ENCODE measurements at places on chromosomes 5 and 9. TPM values are rescaled to one million over a fixed set of nuclear protein-coding genes. Genes with fewer than 3 reads are reported as not detected.

DNA sequence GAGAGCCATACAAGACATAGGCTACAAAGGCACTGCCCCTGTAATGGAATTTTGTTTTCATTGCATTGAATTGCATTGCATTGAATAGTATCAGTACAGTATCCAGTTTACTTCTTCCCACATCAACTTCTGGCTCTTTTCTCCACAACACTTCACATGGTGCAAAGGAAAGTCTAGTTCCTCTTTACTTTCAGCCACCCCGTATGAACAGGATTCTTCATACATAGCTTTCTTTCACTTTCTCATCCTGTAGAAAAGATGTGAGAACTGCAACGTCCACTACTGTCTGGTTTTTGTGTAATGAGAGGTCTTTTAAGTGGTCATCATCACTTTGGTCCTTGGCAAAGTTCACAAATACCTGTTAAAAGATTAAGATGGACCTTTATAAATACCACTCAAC is 20.2 kb downstream of the NIPSNAP3B start:
- DNase-seq: no peak

GRCh38 chr9:113547501-113547900 is 84.0 kb downstream of the RGS3 start:
- no peak for DNase-seq

DNA sequence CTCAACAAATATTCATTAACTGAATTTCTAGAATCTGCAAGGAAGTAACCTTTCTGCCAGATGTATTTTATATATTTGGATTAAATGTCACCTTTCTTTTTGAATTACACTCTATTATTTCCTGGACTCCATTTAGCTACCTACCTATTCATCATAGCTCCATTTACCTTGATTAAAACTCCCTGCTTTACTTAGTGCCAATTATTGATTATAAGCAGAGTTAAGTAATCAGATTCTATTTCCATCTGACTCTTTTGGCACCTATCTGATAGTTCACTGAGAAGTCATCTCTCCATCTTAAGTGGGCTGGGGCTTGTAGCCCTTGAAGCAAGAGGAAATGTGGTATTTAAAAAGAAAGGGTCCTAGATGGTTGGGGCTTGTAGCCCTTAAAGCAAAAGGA is 88.6 kb downstream of the TRPM3 start:
- DNase-seq: no peak

GRCh38 chr9:117044241-117044640 is 357.1 kb downstream of the TRIM32 start:
- DNase-seq: no peak

GRCh38 chr5:160846642-160847041 is 5.4 kb downstream of the ATP10B start:
- no peak for DNase-seq

DNA sequence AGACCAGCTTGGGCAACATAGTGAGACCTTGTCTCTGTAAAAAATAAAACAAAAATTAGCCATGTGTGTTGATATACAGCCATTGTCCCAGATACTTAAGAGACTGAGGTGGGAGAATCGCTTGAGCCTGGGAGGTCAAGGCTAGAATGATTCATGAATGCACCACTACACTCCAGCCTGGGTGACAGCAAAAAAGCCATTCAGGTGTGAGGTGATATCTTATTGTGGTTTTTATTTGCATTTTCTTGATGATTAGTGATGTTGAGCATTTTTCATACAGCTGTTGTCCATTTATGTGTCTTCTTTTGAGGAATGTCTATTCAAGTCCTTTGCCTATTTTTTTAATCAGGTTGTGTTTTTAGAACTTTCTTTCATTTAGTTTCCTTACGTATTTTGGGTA is 23.2 kb downstream of the MTAP start:
- no peak for DNase-seq

DNA sequence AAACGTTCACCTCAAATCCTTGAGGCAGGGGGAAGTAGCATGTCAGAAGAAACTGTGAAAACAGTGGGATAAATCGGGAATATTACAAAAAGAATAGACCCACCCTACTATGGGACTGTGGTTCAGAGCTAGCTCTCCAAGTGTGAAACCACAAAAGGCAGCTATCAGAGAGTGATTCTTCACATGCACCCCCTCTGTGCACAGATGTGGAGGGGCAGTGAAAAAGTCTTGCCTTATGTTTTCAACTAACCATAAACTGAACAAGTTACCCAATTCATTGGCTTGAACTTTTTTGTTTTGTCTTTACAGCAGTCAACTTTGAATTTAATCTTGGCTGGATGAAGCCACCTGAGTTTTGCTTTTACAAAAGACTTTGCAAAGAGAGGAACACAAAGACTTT is 98.8 kb upstream of the NR4A3 start:
- no peak for DNase-seq

- DNase-seq: no peak
Measured at GRCh38 chr5:53318303-53318702, 162.1 kb upstream of the FST start.

GRCh38 chr5:109697339-109697738 is 7.6 kb downstream of the MAN2A1 start:
- DNase-seq: no peak

DNA sequence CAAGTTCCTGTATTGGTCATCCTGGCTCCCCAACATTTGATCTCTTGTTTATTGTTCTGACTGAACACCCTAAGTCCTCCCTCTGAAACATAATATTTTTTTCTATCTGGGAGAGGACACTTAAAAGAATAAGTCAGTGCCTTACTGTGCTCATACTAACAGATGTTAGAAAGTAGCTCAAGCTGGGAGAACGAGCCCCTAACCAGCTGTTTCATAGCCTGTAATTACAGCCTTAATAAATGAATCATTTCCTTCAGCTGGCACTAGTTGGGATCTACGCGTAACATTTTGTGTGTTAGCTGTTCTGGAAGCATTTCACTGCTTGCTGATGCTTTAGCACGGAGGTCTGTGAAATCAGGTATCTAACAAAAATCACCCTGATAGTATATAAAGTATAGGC is 345.9 kb upstream of the RIOK2 start:
- DNase-seq: no peak

- DNase-seq: peak; percentile 26
Measured at GRCh38 chr9:1100945-1101344, 50.8 kb downstream of the DMRT2 start.

DNA sequence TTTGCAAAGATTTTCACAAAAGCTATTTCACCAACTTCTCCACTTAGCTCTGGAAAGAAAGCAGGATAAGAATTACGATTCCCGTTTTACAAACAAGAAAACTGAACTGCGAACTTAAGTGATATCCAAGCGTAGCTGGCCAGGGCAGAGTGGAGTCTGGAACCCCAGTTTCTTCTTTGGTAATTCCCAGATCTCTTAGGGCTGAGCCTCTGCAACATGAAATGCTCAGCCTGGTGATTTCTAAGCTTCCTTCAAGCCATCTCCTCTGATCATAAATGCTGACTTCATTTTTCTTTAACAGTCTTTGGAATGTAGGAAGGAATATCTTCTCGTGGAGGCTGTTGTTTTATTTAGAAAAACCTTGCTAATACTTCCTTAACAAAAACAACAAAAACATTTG is 620.0 kb downstream of the CCDC171 start:
- DNase-seq: no peak

DNA sequence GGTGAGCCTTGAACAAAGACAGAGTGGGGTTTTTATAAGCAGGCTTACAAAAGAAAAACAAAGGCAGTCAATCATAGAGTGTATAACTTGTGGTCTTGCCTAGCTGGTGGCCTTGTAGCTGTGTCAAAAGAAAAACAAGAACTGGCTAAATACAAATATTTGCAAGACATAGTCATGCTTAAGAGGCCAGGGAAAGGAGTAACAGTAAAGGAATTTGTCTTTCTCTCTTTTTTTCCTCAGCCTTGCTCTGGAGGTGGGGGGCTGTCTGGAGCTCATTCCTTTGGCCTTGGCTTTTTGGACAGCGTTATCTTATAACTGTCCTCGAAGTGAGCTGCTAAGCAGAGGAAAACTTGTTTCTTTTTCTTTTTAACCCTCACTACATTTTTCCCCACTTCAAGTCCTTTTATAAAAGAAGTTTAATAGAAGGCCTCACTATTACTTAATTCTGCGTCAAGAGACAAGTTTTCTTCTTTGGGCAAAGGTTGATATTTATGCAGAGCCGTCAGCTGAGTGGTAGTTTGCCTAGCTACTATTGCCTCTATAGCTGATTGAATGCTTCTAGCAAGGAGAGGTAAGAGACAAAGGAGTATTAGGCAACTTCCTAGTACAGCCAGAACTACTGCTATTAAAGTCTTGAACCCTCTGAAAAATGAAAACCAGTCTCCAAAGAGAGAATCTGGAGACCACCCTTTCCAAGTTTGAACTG is 14.3 kb downstream of the CEL start:
- peak; percentile 14 for DNase-seq

DNA sequence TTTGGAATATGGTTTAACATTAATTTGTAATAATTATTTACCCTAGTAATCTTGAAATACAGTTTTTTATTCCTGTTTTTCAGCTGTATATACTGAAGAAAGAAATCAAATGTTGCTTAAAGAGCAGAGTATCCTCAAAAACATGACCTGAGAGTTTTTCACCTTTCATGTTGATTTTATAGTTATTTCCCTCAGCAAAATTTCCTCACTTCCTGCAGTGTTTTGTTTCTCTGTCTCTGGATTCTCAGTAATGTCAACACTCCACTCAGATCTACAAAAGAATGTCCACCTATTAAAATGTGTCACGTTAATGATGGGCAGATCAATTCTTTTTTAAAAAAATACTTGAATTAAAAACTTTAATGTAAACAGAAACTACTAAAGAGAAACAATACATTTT is 398.3 kb downstream of the ANXA1 start:
- peak; percentile 31 for DNase-seq

DNA sequence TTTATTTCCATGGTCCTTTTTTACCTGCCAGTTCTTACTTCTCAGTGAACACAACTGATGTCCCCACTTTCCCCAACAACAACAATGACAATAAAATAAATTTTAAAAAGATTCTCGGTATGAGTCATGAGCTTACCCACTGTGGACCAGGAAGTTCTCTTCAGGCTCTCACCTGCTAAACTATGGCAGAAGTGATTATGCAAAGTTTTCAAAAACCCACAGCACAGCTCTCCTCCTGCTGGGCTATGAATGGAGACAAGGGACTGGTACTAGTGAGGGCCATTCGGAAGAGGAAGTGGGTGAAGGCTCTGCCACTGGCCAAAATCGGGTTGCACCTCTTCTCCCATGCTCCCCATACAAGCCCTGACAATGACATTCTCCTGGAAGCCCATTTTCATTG is 429.4 kb downstream of the PIK3R1 start:
- no peak for DNase-seq

DNA sequence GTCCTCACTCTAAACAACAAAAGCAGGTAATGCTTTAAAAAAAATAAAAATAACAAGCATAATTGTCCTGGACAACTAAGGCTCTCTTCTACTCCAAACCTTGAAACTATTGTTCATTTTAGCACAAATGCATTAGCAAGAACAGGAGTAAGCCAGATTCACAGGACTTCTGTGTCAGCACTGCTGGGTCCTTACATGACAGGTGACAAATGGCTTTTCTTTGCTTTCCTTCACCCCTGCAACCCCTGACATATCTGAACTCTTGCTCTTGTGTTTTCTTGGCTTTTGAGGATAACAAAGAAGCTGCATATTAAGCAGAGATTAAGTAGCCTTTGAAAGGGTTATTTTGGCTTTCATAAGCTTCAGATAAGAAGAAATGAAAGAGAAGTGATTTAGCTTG is 71.1 kb downstream of the ZNF474 start:
- DNase-seq: no peak

DNA sequence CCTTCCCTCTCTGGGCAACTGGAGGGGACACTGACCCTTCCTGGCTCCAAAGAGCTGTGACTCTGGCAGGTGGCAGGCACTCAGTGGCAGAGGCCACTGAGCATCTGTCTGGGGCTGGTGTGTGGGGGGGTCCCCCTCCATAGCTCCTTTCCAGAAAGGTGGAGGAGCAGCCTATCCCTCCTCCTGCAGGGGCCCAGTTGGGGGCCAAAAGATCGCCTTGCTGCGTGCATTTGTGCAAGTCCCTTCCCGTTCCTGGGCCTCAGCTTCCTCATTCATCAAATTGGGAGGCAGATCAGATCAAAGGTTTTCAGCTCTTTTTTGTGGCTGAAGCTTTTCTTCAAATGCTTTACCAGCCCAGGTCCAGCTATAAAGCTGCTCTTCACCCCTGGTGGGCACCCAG is 77.7 kb downstream of the NTNG2 start:
- no peak for DNase-seq

GRCh38 chr9:93814077-93814956 is 140.8 kb downstream of the BARX1 start:
- DNase-seq: no peak

GRCh38 chr9:27356446-27356845 is 59.5 kb upstream of the EQTN start:
- no peak for DNase-seq

GRCh38 chr9:135606885-135607259 is 32.5 kb downstream of the GLT6D1 start:
- DNase-seq: no peak

- DNase-seq: no peak
Measured at GRCh38 chr5:65858316-65858715, 68.1 kb upstream of the ERBIN start.

GRCh38 chr9:132141344-132141947 is 20.4 kb upstream of the NTNG2 start:
- no peak for DNase-seq

DNA sequence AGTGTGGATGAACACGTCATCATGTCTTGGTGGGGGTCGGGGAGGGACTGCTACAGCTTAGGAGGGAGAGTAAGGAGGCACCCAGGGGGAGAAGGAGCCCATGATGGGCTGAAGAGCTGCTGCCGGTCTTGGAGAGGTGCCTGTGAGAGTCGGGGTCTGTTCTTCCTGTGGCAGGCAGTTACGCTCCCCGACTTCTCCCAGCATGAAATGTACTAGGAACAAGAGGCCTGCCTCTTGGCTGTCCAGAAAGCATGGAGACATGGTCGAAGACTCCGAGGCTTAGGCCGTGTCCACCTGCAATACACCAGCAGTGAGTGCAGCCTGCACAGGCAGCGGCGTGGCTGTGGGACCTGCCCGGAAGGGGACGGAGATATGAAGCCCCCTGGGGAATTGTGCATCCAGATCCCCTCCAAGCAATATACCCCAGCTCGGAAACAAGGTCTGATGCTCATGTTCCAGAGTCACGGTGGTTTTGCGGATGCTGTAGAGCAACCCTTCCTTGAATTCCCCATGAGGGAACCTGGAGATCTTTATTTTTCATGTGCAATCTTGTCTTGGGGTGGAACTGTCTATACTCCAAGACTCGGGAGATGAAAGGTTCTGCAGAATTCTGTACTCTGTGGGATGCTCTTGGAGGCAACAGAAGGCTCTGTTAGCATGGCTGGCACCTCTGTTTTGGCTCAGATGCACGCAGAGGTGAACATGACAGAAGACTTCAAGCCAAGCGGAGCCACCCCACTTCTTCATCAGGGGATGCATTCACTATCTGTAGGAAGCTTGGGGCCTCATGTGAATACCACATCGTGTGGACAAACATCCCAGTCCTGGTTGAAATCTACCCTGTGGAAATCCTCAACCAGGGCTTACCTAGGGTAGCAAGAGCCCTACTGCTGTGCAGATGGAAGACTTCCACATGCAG is 374.9 kb upstream of the IRX4 start:
- no peak for DNase-seq

Gene NPR3
- total RNA-seq: not detected

Gene DDX4
- not detected for total RNA-seq

Gene KIF12
- 1.8 TPM for total RNA-seq

Gene SEMA4D
- total RNA-seq: 0.13 TPM

Gene FST
- total RNA-seq: 38.6 TPM

Gene MLANA
- 0.11 TPM for total RNA-seq

Gene IL6ST
- 161 TPM for total RNA-seq

Gene RORB
- total RNA-seq: not detected

Gene KCTD16
- total RNA-seq: 0.02 TPM

Gene ZNF474
- total RNA-seq: not detected
